ENCODE measurements at places on chromosomes 12 and 14.

DNA sequence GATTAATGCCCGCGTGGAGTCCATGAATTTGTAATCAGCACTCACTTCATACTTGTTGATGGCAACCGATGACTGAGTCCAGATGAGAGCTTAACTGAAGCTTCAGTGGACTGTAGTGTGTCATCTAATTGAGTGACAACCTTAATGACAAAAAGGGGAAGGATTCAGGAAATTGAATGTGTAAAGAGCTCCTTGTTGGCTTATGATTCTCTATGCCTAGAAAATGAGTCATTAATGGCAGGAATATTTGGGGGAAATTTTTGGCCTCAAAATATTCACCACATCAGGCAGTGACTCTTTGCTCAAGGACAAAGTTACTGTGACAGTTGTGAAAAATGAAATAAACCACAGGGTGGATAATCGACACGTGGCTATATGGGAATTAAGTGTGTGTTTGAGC, 55.3 kb upstream of the STON2 start:
- no peak for DNase-seq

GRCh38 chr12:112749081-112749480, 42.5 kb upstream of the RPH3A start:
- no peak for DNase-seq

DNA sequence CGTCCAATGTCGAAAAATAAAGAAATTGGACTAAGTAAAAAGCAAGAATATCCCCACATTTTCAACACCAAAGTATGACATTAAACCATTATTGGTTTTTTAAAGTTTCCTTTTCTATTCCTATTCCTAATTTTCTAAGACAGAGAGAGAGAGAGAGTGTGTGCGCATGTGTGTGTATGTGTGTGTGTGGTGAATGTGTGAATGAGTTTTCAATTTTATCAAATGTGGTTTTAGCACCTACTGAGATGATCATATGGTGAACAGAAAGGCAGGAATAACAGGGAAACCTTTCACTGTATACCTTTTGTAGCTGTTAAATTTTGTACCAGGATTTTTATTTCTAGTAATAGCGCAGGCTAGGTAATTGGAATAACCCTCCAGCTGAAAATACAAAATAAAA, 80.4 kb upstream of the RAP1B start:
- DNase-seq = no peak

- DNase-seq = no peak
Measured at GRCh38 chr12:126492181-126492580, 1426.9 kb downstream of the AACS start.

DNA sequence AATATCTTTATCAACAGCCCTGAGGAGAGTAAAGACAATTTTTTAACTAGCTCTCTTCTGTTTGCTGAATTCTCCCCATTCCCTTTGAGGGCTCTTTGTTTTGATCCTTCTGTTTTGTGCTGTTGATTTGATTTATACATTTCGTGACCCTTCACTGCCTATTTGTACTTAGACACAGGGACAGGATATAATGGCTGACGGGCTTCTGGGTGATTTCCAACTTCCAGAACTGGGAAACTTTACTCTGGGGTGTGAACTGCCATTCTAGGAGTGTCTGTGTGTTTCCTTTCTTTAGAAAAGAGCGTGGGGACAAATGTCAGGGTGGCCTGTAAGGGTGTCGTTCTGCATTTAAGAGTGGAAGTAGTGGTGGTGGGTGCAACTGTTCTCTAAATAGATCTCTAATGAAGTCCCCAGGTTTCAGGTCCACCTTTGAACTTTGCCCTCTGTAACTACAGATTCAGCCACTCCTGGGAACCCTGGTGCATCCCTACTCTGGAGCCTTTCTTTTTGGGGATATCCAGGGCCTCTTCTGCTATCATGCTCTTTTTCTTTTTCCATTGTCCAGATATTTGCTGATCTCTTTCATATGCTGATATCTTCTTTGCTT, 22.3 kb upstream of the SSPN start:
- DNase-seq = no peak

- peak; percentile 88 for DNase-seq
Measured at GRCh38 chr14:32078023-32078857, 1.1 kb downstream of the ARHGAP5 start.

GRCh38 chr12:68007033-68007432, 17.8 kb downstream of the IFNG-AS1 start:
- DNase-seq = no peak

DNA sequence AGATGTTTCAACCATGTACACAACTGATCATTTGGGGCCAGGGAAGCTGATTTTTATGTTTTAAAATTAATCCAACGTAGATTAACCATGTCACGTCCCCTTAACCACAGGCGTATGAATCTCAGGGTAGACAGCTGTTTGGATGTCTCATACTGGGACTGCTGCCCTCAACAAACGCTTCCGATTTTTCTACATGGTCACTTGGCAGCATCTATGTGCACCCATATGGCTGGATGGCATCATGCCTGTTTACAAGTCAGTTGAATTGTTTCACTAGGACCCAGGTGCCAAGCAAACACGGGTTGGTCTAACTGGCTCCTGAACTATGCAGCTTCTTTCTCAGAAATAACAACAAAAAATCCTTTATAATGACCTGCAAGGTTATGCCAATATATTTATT, 393.8 kb downstream of the NPAS3 start:
- DNase-seq = no peak

- DNase-seq = no peak
Measured at GRCh38 chr14:91906374-91906773, 39.0 kb upstream of the TC2N start.

DNA sequence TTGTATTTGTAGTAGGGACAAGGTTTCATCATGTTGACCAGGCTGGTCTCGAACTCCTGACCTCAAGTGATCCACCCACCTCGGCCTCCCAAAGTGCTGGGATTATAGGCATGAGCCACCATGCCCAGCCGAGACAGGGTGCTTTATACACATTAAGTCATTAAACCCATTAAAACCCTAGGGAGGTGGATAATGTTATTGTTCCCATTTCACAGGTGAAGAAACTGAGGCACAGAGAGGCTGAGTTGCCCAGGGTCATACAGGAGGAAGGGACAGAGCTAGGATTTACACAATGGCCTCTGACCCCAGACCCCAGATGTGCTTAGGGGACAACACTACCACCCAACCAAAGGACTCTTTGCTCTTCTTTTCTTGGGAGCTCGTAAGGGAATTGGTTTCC, 51.0 kb upstream of the RIN3 start:
- DNase-seq = no peak

- DNase-seq = no peak
Measured at GRCh38 chr14:72776701-72777261, 117.1 kb downstream of the DPF3 start.

DNA sequence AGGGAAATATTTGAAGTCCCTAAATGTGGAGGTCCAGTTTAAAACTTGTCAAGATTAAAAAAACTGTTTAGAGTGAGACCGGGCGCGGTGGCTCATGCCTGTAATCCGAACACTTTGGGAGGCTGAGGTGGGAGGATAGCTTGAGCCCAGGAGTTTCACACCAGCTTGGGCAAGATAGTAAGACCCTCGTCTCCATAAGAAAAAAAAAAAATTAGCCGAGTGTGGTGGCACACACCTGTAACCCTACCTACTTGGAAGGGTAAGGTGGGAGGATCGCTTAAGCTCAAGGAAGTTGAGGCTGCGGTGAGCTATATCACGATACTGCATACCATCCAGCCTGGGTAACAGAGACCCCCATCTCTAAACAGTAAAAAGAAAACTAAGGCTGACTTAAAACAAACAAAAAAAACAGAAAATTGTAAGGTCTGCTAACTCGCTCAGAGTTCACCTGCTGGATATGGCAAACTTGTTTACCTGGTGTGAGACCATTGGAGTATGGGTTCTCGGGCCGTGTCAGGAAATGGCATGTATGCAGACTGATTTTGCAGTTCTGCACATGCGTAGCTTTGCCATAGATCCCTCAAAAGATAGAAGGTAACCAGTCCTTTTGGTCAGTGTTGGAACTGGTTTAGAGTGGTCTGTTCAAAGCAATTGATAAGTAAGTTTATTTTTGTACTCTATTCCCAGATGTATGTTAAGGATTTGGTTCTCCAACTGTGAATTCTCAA, 2.1 kb downstream of the RNF10 start:
- no peak for DNase-seq

GRCh38 chr14:104697892-104698583, 8.6 kb downstream of the INF2 start:
- DNase-seq = no peak

- DNase-seq = no peak
Measured at GRCh38 chr14:31960039-31960438, 117.1 kb upstream of the ARHGAP5 start.

DNA sequence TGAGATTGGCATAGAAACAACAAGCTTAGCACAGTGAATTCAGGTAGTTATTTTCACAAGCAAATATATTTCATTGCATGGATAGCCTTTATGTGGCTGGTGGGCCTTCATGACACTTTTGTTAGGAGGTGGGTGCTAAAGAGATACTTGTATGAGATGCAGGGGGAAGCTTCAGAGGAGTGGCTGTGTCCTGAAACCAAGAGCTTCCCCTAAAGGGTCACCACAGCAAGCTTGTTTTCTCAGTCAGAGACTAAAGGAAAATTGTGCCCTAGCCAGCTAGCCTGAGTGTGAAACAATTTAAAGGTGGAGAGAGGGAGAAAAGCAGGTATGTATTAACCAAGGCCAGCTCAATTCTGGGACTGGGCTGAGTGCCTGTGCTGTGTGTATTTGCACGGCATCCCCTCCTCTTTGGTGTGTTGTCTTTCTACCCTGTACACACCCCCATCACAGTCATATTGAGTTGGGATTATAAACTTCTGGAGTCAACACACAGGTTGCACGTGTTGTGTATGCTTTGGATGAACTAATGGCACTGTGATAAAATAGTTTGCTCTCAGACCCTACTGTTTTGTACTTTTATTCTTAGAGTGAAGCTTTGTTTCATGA, 79.2 kb downstream of the RASSF8 start:
- DNase-seq = no peak

DNA sequence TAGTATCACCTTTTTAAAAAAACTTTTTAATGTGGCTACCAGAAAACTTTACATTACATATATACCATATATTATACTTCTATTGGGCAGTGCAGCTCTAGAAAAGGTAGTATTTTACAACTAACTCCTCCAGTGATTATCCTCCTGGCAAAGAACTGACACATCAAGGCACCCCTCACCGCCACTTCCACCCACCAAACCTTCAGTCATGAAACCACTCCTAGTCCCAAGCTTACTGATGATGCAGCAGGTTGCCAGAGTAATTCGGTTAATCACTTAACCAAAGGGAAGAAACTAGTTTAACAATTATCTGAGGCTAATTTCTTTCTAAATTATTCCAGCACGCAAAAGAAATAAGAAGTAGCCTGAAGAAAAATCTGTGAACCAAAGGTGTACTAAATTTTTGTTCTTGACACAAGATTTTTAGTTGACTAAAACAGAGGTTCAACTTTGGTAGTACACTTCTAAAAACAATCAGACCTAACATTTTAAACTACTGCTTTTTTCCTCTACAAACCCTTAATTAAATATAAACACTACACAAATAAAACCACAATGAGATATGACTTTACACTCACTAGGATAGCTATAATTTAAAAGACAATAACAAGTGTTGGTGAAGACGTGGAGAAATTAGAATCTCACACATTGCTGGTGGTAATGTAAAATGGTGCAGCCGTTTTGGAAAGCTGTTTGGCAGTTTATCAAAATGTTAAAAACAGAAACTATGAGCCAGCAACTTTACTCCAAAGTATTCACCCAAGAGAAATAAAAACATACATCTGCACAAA, 16.7 kb downstream of the SPPL3 start:
- DNase-seq = no peak

GRCh38 chr14:69559581-69560011, 15.1 kb downstream of the CCDC177 start:
- peak; percentile 74 for DNase-seq

GRCh38 chr14:75877292-75877691, 104.5 kb downstream of the TGFB3 start:
- no peak for DNase-seq

- no peak for DNase-seq
Measured at GRCh38 chr12:51951843-51952722, 584 bp downstream of the ACVR1B start.

DNA sequence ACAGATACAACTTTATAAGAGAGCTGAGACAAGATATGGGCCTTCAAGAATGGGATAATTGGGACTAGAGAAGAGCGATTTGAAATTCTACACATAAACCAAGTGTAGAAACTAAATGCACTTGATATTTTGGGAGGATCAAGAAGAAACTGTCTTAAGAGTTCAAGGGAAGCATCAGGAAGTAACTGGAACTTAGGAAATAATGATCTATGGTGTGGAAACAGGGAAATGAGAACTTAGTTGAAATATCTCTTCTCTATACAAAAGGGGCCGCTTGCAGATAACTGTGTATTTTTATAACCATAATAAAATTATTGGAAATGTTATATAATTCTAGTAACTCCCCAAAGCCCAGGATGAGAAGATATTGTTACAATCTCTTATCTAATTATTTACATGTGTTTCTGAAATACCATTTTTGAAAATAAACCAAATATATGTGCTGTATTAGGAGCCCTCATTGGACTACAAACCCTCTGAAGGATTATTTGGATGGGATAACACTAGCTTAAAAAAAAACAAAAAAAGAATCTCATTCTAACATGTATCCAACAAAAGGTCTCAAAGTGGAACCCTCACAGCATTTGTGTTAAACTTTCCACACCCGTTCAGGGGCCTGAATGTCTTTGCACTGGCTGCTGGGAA, 84.7 kb upstream of the FLRT2 start:
- no peak for DNase-seq

DNA sequence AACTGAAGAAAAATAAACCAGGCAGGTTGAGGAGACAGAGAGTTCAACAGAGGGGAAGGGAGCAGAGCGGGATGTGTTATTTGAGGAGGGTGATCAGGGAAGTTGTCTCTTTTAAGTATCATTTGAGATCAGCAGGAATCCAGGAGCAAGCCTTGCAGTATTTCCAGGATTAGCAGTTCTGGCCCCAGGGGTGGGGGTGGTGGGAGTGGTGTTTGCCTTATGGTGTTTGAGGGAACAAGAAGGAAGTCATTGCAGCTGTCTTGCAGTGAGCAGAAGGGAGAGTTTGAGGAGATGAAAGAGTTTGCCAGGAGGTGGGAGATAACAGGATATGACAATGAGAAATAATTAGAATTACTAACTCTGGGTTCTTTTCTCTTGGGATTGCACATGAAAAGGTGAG, 418.6 kb downstream of the NELL2 start:
- no peak for DNase-seq

DNA sequence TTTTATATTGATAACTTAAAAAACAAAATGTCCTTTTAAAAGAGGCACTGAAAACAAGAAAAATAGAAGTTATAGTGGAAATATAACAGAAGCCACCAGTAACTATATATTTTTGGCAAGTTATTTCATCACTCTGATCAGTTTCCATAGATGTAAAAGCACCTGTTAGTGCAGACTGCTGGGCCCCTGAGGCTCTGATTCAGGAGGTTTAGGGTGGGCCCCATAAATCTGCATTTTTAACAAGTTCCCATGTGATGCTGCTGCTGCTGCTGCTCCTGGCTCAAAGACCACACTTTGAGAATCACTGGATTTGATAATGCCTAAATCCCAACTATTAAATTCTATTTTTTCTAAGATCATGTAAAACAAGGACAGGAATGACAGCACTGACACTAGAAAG, 251.1 kb downstream of the MED13L start:
- DNase-seq = no peak

Data from NCI-H1417 (cell line).